ENCODE measurements at places on chromosomes 11 and 22. TPM values are rescaled to one million over a fixed set of nuclear protein-coding genes. Genes with fewer than 3 reads are reported as not detected.

DNA sequence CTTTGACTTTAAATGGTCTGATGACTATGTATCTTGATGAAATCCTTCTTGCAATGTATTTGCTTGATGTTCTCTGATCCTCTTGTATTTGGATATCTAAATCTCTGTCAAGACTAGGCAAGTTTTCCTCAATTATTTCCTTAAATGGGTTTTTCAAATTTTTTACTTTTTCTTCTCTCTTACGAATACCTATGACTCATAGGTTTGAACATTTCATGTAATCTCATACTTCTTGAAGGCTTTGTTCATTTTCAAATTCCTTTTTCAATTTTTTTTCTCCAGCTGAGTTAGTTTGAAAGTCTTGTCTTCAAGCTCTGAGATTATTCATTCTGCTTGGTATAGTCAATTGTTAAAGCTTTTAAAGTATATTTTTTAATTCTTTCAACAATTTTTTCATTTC lies 13.1 kb downstream of the OR10W1 start:
- no peak overlapping the region for H3K4me3 ChIP-seq
- no peak overlapping the region for H3K27ac ChIP-seq
- DNase-seq, result no peak
- no peaks in the 10 kb centered on the region for H3K27me3 ChIP-seq

DNA sequence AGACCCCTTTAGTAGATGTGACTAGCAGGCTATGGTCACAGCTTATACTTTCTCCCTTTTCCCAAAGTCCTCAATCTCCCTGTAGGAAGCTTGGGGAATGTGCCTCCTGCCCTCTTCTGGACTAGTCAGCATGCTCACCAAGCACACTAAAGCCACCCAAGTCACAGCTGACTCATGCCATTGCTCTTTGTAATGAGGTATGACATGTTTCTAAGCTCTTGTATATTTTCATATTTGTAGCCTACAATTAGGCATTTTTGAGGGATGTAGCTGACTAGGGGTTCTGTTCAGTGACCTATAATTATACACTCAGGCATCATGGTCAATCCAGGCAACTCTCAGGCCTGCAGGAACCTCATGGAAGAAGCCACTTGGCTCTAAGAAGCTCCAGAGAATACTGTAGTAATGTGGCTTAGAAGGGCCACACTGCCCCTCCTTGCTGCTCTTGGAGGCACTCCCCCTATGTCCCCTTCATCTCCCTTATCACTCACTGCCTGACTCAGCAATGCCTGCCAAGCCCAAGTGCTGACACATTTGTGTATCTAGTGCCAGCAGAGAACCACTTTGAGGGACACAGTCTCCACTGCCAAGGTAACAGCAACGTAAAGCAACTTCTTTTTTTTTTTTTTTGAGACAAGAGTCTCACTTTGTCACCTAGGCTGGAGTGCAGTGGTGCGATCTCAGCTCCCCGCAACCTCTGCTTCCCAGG lies 86.2 kb downstream of the RPL27A start:
- no peaks in the 10 kb centered on the region for H3K36me3 ChIP-seq
- H3K27me3 ChIP-seq, result peaks cover 7% of the 10 kb centered on the region
- no peak overlapping the region for H3K27ac ChIP-seq
- no peaks in the 10 kb centered on the region for H3K4me1 ChIP-seq

- no peaks in the 10 kb centered on the region for H3K36me3 ChIP-seq
- no peaks in the 10 kb centered on the region for H3K4me1 ChIP-seq
- no peaks in the 10 kb centered on the region for H3K27me3 ChIP-seq
- no peak overlapping the region for H3K27ac ChIP-seq
- no peak overlapping the region for H3K4me3 ChIP-seq
- no peak for DNase-seq
Measured at GRCh38 chr11:37182031-37182430, 584.0 kb upstream of the RAG2 start.

DNA sequence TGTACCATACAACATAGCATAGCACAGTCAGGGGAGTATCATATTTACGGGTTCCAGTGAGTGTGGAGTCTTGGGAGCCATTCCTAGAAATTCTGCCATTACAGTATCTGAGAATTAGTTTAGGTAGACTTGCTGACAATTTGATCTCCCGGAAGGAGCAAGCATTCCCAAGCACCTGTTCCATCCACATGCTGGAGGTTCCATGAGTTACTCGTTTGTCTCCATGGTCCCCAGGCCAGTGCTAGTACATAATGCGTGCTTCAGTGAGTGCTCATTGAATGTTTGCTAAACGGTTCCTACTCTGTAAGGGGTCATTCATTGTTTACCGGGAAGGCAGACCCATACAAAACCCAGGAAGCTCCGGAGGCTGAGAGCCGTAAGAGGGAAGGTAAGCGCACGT lies 27.4 kb upstream of the MYOD1 start:
- no peaks in the 10 kb centered on the region for H3K4me1 ChIP-seq
- no peaks in the 10 kb centered on the region for H3K36me3 ChIP-seq
- no peak overlapping the region for H3K27ac ChIP-seq
- no peak overlapping the region for H3K4me3 ChIP-seq
- DNase-seq, result no peak

- DNase-seq, result no peak
- no peaks in the 10 kb centered on the region for H3K27me3 ChIP-seq
- H3K36me3 ChIP-seq, result peaks cover 5% of the 10 kb centered on the region
- H3K4me3 ChIP-seq, result no peak overlapping the region
- H3K27ac ChIP-seq, result no peak overlapping the region
Measured at GRCh38 chr22:36763576-36763975, 12.3 kb downstream of the IFT27 start.

- no peaks in the 10 kb centered on the region for H3K36me3 ChIP-seq
- DNase-seq, result peak; percentile 85
- peak within 1 kb of the TSS; percentile 78 for H3K4me3 ChIP-seq
- H3K4me1 ChIP-seq, result peaks cover 21% of the 10 kb centered on the region
- H3K27me3 ChIP-seq, result peaks cover 57% of the 10 kb centered on the region
Measured at GRCh38 chr22:24951942-24952836, at the start of gene KIAA1671. Gene KIAA1671, plus strand, starts transcription at chr22:24952716. Its CDS starts 75,284 bp downstream, at chr22:25028000.

- no peak for DNase-seq
- peaks cover 19% of the 10 kb centered on the region for H3K27me3 ChIP-seq
- H3K4me3 ChIP-seq, result no peak overlapping the region
- no peaks in the 10 kb centered on the region for H3K36me3 ChIP-seq
- peaks cover 6% of the 10 kb centered on the region for H3K4me1 ChIP-seq
Measured at GRCh38 chr22:22327723-22328122, 83.1 kb downstream of the VPREB1 start.

KRTAP5-7 gene
- total RNA-seq, result not detected

DNA sequence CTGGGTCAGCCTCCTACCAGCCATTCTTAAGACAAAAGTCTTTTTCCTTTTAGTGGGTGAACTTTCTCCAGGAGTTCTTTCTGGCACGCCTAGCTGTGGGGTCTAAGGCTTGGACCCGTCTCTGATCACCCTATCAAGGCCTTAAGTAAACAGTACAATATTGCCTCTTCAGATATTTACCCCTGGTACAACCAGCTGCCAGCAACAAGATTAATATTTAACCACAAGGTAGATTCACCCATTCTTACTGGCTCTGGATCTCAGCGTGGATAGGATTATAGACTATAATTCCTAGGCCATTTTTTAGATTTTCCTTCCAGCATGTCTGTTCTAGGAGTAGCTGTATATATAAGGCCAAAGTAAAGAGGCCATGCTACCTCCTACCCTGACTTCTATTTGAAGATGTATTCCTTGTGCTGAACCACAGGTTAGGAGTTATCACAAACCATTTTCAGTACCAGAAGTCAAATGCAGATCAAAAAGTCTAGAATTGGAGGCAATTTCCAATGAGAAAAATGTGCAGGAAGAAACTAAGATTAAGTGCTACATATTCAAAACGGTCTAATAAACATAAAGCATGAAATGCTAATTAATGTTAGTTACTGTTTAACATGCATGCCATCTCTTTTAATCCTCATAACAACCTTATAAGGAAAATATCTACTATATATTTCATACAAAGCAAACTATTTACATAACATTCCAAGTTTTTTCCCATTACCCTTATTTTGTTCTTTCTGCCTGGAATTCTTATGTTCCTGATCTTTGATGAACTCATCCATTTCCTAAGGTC lies 110.0 kb upstream of the SYN3 start:
- no peak for DNase-seq
- no peak overlapping the region for H3K27ac ChIP-seq
- H3K36me3 ChIP-seq, result no peaks in the 10 kb centered on the region
- no peak overlapping the region for H3K4me3 ChIP-seq

RIMBP3C gene
- total RNA-seq, result 0.08 TPM

DNA sequence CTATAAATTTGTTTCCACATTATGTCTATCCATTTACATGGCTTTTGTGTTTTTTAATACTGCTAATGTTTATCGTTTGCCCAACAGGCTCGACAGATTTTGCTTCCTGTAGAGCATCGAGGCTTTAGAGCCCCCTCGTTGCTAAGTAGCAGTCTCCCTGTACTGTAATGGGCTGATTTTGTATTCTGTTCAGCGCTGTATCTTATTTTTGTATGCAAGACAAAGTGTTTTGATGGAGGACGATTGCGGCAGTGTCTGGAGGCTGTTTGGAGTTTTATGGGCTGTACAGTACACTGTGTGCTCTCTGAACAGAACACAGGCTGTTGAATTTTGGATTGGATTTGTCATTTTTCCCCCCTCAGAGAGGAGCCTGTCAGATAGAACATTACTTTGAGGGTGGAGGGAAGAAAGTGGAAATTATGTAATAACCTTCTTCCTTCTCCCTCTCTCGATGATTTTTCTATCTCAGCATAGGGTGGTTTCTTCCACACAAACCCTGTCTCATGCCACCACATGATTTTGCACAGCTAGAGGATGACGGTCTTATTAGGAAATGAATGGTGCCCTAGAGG lies 104.4 kb downstream of the ZBTB16 start:
- peaks cover 95% of the 10 kb centered on the region for H3K4me1 ChIP-seq
- no peak for DNase-seq
- no peak overlapping the region for H3K27ac ChIP-seq
- H3K27me3 ChIP-seq, result no peaks in the 10 kb centered on the region
- no peak overlapping the region for H3K4me3 ChIP-seq

ANGPTL5 gene
- not detected for total RNA-seq

DNA sequence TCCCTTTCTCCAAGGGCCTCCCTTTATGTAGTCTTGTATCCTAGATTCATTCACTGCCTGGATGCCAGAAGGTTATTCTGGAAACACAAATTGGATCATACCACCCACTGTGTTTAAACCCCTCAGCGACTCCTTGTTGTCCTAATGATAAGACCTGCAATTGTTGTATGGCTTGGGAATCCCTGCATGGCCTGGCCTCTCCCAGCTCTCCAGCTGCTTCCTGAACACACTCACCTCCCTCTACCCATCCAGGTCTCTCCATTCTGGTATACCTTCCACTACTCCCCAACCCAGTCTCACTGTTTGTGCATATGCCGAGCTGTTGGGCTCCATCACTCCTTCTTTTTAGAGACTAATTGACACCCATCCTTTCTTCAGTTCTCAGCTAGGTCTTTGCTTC lies 124.3 kb upstream of the ALX4 start:
- H3K4me1 ChIP-seq, result no peaks in the 10 kb centered on the region
- no peaks in the 10 kb centered on the region for H3K36me3 ChIP-seq
- H3K27me3 ChIP-seq, result peaks cover 16% of the 10 kb centered on the region
- no peak overlapping the region for H3K27ac ChIP-seq
- no peak overlapping the region for H3K4me3 ChIP-seq

SLC25A22 gene
- total RNA-seq, result 51.2 TPM

- H3K4me3 ChIP-seq, result no peak overlapping the region
- peaks cover 39% of the 10 kb centered on the region for H3K36me3 ChIP-seq
- no peak for DNase-seq
Measured at GRCh38 chr11:130890039-130890745, 26.1 kb downstream of the SNX19 start.

- no peaks in the 10 kb centered on the region for H3K36me3 ChIP-seq
- no peaks in the 10 kb centered on the region for H3K4me1 ChIP-seq
- H3K4me3 ChIP-seq, result no peak overlapping the region
- H3K27me3 ChIP-seq, result no peaks in the 10 kb centered on the region
- H3K27ac ChIP-seq, result no peak overlapping the region
Measured at GRCh38 chr11:43135966-43136534, 175.7 kb upstream of the API5 start.

PGA5 gene
- total RNA-seq, result not detected

B3GAT1 gene
- total RNA-seq, result 0.13 TPM

KCNK4 gene
- total RNA-seq, result not detected

DNA sequence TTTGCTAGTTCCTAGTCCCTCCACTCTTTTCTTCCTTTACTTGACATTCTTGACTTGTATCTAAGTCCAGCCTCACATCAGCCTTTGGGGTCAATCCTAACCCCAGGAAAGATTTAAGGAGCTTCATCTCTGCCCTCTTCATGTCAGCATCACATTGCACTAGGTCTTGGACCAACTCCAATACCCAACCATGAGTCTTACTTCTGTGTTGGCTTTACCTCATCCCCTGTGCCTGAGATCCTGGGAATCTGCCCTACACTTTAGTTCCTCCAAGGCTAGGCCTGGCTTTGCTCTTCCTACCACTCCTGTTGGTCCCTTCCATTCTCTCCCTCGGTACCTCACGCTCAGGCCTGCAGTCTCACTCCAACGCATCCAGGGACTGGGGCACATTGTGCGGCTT lies 117.0 kb downstream of the SLC1A2 start:
- peaks cover 19% of the 10 kb centered on the region for H3K4me1 ChIP-seq
- H3K27me3 ChIP-seq, result no peaks in the 10 kb centered on the region

DNA sequence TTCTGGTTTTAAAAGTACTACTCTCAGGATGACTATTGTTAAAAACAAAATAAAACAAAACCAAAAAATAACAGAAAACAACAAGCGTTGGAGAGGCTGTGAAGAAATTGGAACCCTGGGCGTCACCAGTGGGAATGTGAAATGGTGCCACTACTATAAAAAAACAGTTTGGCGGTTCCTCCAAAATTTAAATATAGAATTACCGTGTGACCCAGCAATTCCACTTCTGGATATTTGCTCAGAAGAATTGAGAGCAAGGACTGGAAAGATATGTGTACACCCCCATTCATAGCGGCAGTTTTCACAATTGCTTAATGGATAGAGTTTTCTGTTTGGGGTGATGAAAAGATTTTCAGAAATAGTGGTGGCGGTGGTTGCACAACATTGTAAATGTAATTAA lies 8.6 kb downstream of the APOA4 start:
- no peaks in the 10 kb centered on the region for H3K4me1 ChIP-seq
- no peak for DNase-seq
- H3K4me3 ChIP-seq, result no peak overlapping the region
- H3K27ac ChIP-seq, result no peak overlapping the region

DNA sequence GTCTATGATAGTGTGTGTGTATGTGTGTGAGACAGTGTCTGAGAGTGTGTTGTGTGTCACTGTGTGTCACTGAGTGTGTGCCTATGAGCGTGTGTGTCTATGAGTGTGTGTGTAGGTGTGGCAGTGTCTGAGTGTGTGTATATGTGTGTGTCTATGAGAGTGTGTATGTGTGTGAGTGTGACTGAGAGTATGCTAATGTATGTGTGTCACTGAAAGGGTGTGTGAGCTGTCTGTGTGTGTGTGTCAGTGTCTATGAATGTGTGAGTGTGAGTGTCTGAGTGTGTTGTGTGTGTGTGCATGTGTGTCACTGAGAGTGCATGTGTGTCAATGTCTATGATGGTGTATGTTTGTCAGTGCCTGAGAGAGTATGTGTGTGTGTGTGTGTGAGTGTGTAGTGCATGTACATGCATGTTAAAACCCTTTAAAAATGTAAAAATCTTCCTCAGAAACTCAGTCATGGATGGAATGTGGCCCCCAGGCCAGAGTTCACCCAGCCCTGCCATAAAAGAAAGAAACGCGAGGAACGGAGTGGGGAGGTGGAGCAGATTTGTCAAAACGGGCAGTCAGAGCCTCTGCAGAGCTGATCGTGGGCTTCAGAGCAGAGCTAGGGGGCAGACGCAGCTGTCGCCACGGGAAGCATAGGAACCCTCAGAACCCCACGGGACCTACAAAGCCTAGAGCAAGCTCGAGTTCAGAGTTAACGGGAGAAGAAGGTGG lies 218.8 kb downstream of the CTTN start:
- no peak for DNase-seq
- no peak overlapping the region for H3K27ac ChIP-seq
- H3K27me3 ChIP-seq, result no peaks in the 10 kb centered on the region
- no peaks in the 10 kb centered on the region for H3K36me3 ChIP-seq
- no peaks in the 10 kb centered on the region for H3K4me1 ChIP-seq
- no peak overlapping the region for H3K4me3 ChIP-seq

Data from activated CD8-positive, alpha-beta T cell treated with anti-CD3 and anti-CD28 coated beads, Interleukin-2, amount 10 ng/mL, durations not matched to agents 7 days and 5 days (primary cell).